ENCODE measurements at places on chromosomes 2 and 18. TPM values are rescaled to one million over a fixed set of nuclear protein-coding genes. Genes with fewer than 3 reads are reported as not detected.

Gene MLPH
- total RNA-seq, result 18.0 TPM

Gene HOXD9
- total RNA-seq, result 0.17 TPM

Gene ZBTB7C
- not detected for total RNA-seq

Gene RTTN
- total RNA-seq, result 22.8 TPM

Gene SPRED2
- total RNA-seq, result 10.3 TPM

Gene MSTN
- 0.29 TPM for total RNA-seq
